Activated T-helper 2 cell treated with anti-CD3 and anti-CD28 coated beads, Interferon-gamma antibody, Interleukin-2, Interleukin-4, amounts not matched to agents 10 μg/mL and 5 μg/mL and 100 μg/mL, durations not matched to agents 14 hours and 24 hours and 36 hours (primary cell): ENCODE measurements at places on chromosomes 13 and 19.

DNA sequence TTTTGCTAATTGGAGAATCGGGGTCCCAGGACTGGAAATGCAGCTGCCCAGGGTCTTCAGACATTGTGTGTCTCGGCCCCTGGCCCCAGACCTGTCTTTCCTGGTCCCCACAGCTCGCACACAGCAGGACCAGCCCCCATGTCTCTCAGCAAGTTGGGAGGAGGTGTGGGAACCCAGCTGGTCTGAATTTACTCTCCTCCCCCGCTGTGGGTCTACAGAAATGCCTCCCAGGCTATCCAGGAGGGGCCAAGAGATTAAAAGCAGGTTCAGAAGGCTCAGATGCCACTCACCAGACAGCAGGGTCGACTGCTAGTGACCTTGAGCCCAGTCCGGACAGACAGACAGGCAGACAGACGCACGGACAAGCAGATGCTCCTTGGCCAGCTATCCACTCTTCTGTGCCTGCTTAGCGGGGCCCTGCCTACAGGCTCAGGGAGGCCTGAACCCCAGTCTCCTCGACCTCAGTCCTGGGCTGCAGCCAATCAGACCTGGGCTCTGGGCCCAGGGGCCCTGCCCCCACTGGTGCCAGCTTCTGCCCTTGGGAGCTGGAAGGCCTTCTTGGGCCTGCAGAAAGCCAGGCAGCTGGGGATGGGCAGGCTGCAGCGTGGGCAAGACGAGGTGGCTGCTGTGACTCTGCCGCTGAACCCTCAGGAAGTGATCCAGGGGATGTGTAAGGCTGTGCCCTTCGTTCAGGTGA lies at the start of gene DAND5:
TSS of gene DAND5 (plus strand) at position 285 of the 697 bp plus-strand sequence. CDS start at position 370, 85 bp downstream.
- no peak for DNase-seq

DNA sequence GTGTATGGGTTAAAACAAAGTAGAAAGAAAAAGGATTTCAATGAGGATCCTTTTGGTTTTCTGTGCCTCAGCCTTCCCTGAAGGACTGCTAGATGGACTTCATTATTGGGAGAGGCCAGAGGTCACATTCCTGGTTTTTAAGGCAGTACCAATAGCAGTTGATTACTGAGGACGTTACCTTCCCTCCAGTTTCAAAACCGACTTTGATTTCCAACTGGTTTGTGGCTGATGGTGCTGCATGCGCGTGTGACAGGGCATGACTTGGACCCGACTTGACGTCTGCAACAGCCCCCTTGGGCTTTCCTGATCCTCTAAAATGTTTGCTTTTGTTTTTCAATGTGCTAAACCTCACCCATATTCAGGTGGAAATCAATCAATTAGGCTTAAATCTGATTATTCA lies 314.3 kb upstream of the ARGLU1 start:
- DNase-seq: no peak

DNA sequence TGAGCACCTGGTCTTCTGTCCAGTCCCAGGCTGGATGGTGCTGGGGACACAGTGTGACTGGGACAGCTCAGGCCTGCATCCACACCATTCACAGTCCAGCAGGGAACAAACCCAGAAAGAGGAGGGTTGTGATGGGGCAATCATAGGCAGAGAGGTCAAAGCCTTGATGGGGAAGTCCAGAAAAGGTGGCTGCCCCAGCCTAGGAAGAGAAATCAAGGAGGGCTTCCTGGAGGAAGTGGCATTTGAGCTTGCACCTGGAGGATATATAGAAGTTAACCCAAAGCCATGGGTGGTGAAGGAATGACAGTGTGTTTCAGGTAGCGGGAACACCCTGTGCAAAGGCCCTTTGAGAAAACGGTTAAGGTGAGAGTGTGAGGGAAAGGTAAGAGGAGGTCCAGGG lies 2.6 kb upstream of the PRX start:
- no peak for DNase-seq

DNA sequence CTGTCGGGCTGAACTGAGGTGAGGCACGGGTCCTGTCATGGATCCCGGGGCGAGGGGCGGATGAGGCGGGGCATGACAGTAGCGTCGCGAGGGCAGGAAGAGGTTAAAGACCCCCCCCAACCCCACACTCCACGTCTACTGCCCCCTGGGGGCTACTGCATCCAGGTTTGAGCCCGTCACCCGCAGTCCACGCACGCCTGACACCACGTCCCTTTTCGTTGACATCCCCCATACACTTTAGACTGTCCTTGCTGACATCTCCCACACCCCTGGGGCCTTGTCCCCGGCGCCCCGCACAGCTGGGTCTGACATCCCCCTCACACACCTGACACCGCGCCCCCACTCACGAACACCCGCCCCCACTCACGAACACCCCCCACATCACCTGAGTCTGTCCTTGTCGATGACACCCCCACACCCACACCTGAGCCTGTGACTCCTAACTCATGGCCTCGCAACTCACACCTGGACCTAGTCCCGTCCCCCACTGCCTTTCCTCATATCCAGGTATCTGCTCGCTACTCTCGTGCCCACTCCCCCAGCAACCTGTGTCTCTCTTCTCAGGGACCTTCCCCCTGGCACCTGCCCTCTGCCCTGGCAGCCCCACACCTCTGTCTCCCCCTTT lies 416 bp downstream of the SLC25A42 start:
- DNase-seq: no peak

DNA sequence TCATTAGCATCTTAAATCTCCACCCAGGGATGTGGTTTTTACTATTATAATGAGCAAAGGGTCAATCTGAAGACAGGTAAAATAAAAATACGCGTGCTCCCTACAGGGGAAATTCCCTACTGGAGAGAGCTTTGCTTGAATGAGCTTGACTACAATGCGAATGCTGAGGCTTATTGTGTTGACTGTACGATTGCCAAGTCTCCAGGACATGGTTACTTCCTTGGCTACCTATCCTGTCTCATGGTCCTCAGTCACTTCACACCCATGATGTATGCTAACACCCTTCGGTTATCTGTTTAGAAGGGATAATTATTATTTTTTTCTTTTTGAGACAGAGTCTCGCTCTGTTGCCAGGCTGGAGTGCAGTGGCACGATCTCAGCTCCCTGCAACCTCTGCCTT lies 61.7 kb downstream of the ZNF627 start:
- no peak for DNase-seq

DNA sequence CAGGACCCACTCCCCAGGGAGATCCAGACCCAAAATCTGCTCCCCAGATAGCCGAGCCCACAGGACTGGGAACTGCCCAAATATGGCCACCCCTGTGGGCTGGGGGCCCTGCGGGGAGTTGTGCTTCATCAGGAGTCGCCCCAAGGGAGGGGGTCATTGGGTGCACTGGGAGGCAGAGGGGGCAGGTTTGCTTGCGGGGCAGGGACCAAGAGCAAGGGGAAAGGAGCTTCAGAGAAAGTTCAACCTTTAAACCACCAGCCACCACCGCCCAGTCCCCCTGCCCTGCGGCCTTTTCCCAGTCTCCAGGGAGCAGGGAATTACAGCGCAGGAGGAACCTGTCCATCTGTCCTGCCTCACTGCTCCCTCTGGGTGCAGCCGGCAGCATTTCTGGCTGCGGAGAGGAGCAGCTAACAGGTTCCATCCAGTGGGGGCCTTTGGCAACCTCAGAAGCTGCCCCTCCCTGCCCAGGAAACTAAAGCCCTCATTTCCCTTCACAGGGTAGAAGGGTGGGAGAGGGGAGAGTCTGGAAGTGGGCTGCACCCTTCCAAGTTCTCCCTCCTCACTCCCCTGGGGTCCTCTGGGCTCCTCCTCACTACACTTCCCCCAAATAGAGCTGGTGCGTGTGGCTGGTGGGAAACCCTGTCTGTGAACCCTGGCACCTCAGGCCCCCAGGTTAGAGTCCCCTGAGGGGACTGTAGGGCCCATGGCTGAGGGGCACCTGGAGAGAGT lies 13.8 kb upstream of the ASF1B start:
- no peak for DNase-seq

GRCh38 chr13:32829676-32830335 lies 186.4 kb upstream of the KL start:
- no peak for DNase-seq

DNA sequence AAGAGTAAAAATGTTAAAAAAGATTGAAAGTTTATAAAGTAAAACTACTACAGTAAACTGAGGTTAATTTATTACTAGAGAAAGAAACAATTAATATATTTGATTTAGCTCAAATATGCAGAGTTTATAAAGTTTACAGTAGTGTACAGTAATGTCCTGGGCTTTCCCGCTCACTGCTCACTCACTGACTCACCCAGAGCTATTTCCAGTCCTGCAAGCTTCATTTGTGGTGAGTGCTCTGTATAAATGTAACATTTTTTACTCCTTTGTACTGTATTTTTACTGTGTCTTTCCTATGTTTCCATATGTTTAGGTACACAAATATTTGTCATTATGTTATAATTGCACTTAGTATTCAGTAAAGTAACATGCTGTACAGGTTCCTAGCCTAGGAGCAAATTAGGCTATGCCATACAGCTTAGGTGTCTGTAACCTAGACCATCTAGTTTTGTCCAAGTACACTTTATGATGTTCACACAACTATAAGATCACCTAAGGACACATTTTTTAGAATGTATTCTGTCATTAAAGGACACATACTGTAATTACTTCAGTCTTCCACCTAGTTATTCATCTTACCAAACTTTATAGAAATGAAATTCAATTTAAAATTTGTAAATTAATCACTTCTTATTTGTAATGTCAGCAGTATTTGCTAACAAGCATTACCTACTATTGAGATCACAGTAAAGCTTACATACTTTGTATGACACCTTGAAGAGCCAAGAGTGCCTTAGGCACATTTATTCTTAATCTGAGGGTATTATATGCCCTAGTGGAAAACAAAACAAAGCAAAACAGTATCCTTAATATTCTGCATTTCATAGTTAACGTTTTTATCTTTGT lies 683.4 kb downstream of the PCDH9 start:
- no peak for DNase-seq

- no peak for DNase-seq
These were observed 13.4 kb upstream of the ALOX5AP start for GRCh38 chr13:30721936-30722335.

DNA sequence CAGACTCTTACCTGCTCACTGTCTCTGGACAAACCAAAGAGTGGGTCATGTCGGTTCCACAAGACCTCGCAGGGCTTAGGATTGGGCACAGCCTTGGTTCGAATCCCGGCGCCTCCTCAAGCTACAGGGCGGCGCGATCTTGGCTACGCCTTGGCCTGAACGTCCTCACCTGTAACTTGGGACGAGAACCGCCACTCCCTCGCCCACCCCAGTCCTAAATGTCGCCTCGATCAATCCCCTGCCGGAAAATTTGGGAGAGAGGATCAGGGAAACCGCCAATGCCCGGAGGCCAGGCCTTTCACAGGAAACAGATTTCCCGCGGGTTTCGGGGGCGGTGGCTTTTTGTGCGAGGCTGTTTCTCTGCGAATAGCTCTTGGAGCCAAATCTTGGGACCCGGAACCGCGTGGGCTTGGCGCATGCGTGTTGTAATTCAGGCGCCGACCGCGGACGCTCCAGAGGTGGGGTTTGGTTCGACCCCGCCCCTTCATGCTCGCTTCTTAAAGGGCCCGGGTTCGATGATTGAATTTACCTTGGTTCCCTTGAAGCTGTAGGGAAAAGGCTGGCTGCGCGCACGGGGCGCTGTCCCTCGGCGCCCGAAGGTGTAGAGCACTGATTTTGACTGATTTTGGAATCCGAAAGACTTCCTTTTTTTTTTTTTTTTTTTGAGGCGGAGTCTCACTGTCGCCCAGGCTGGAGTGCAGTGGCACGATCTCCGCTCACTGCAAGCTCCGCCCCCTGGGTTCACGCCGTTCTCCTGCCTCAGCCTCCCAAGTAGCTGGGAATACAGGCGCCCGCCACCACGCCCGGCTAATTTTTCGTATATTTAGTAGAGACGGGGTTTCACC lies at the start of gene NR2C2AP:
TSS of gene NR2C2AP (minus strand) at position 403 of the 845 bp plus-strand sequence. CDS start at position 49, 354 bp downstream.
- DNase-seq: peak; percentile 90

DNA sequence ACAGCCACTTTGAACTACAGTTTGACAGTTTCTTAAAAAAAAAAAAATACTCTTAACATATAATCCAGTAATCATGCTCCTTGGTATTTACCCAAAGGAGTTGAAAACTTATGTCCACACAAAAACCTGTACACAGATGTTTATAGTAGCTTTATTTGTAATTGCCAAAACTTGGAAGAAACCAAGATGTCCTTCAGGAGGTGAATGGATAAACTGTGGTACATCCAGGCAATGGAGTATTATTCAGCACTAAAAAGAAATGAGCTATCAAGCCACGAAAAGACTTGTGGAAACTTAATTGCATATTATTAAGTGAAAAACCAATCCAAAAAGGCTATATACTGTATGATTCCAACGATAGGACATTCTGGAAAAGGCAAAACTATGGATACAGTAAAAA lies 44.9 kb downstream of the RCBTB2 start:
- DNase-seq: no peak

DNA sequence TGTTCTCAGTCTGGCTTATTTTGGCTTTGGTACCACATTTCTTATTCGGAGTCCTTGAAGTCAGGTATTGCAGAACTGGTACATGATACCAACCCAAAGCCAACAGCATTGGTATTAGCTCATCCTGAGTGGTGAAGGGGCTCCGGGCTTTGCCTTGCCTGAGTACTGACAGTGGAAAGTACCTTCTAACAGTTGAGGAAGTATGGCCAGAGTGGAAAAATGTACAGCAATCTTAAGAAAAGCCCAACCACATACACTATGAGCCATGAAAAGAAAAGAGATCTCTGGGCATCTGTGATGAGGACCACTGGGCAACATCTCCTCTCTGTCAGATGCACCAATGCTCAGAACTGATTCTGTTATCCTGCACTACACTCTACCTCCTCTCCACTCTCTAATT lies 8.3 kb downstream of the LCP1 start:
- DNase-seq: no peak

- DNase-seq: no peak
These were observed 22.1 kb downstream of the URI1 start for GRCh38 chr19:29964171-29964570.

GRCh38 chr13:95235974-95236373 lies 65.3 kb downstream of the ABCC4 start:
- DNase-seq: no peak

GRCh38 chr13:42116225-42116624 lies 67.8 kb downstream of the DGKH start:
- no peak for DNase-seq

GRCh38 chr13:49664606-49665005 lies 26.7 kb downstream of the EBPL start:
- DNase-seq: no peak

DNA sequence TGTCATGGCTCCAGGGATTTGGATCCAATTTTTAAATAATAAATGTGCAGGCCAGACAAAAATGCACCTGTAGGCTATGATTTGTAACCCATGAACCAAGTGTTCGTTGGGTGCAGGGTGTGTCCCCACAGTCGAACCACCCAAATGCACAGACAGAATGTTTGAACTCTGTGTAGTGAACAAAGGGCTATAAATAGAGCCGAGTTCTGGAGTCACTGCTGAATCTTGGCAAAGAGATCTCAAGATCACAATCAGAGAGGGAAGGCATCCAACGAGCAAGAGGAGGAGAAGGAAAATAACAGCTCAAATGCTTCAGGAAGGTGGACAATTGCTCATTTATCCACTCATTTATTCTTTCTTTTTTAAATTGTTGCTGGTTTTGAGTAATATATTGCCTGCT lies 547.9 kb downstream of the FGF9 start:
- DNase-seq: no peak
